Right renal pelvis (tissue), 4 donors: ENCODE measurements at places on chromosomes 5 and 9. TPM values are rescaled to one million over a fixed set of nuclear protein-coding genes. Genes with fewer than 3 reads are reported as not detected.

Gene SLC4A9
- 20.2 TPM for polyA plus RNA-seq

Gene MRNIP
- 36.5 TPM for polyA plus RNA-seq

Gene CDH9
- polyA plus RNA-seq: 6.9 TPM

Gene INSYN2B
- polyA plus RNA-seq: 1.5 TPM

Gene NME5
- 23.6 TPM for polyA plus RNA-seq

Gene SPATA31D1
- polyA plus RNA-seq: not detected

Gene OCLN
- polyA plus RNA-seq: 46.2 TPM

Gene SLC6A19
- polyA plus RNA-seq: 66.0 TPM

Gene PSIP1
- polyA plus RNA-seq: 211 TPM
